ENCODE measurements at places on chromosomes 1 and 21. TPM values are rescaled to one million over a fixed set of nuclear protein-coding genes. Genes with fewer than 3 reads are reported as not detected.

DNA sequence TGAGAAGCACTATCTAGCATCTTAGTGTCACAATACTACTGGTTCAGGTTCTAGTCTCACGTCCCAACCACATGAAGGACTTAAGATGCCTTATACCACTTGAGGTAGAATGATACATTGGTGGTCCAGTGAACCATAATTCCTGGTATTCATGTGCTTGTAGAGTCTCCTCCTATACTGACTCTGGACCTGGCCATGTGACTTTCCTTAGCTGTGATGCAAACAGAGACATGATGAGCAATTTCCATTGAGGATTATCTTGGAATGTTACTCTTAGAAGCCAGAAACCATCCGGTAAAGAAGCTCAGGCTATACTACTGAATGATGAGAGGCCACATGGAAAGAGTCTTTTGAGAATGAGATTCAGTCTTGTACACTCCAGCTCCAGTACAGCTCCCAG, 105.7 kb downstream of the NME7 start:
- DNase-seq, result no peak

Gene GUCA2B
- not detected for total RNA-seq

DNA sequence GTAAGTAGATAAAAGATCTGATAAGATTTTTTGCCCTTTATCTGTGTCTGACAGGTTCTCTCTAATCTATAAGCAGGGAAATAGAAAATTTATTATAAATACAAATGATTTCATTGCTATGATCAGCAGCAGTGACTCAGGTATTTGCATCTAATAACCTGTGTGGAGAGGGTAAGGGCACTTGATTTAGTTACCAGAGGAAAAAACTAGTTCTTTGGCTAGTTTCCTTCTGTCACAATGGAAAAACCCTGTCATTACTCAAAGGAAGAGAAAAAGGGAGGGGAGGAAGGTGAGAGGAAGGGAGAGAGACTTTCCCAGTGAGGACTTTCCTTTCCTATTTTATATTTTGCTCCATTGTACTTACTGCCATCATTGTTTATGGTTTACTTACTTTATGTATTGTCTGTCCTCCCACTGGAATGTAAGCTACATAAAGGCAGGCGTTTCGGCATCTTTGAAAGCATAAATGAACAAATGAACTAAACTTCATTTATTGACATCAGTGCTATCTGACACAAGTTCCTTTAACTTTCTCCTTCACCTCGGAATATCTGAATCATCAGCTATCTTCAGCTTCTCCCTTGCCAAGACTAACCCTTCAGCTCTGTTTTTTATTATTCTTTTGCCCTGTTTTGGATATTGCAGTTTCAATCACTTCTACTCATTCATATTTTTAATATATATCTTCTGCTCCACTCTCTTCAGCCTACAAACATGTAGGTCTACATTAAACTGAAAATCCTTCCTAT, 34.9 kb downstream of the WDR3 start:
- DNase-seq, result no peak

- DNase-seq, result peak; percentile 97
Observed at GRCh38 chr1:172356620-172357019, 63.9 kb upstream of the C1orf105 start.

GRCh38 chr1:16425125-16426025, 11.8 kb downstream of the SPATA21 start:
- DNase-seq, result no peak

- no peak for DNase-seq
Observed at GRCh38 chr1:24952413-24952841, 22.4 kb upstream of the RUNX3 start.

- no peak for DNase-seq
Observed at GRCh38 chr1:33898406-33898805, 34.5 kb downstream of the HMGB4 start.

DNA sequence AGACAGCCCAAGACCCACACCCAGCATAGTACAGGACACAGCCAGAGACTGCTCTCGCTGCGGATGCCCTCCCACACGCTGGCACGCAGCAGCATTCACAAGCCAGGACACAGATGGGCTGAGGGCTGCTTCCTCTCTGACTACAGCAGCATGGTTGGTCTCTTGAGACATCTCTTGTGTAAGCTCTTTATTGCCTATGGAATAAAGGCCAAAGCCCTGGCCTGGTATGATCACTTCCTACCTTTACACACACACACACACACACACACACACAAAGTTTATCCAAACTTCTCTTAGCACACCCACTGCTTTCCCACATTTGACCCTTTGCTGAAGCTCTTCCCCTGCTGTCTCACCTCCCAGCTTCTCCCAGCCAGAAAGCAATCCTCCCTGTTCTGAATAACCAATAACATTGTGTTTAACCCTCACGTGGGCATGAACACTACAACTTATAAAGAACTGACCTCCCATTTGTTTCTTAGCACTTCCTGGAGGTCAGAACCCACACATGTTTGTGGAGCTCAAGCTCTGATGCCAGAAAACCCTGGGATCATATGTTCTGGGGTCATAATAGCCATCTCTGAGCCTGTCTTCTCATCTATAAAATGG, 1.2 kb upstream of the LUZP1 start:
- DNase-seq, result peak; percentile 95

DNA sequence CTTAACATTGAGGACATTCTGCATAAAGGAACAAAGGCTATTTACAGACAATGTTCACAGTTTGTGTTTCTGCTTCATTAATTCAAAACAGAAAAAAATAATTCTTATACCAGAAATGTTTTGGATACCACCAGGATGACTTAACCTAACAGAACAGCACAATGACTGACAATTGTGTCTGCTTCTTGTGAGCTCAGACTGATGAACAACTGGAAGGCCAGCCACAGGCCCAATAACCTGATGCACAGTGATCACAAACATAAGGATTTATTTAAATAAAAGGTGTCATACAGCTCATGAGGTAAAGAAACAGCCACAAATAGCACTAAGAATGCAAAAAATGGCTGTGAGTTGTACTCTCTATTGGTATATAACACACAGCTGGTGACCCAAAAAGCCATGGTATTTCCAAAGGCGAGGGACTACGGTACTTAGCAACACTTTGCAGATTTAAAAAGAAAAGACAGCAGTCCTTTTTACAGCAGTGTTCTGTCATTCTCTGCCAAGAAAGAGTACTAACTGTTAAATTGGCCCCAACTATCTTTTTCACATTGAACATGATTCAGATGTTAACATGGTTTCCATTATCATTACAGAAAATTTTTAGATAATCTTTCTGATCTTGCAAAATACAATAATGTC, 32.1 kb upstream of the DDAH1 start:
- no peak for DNase-seq

DNA sequence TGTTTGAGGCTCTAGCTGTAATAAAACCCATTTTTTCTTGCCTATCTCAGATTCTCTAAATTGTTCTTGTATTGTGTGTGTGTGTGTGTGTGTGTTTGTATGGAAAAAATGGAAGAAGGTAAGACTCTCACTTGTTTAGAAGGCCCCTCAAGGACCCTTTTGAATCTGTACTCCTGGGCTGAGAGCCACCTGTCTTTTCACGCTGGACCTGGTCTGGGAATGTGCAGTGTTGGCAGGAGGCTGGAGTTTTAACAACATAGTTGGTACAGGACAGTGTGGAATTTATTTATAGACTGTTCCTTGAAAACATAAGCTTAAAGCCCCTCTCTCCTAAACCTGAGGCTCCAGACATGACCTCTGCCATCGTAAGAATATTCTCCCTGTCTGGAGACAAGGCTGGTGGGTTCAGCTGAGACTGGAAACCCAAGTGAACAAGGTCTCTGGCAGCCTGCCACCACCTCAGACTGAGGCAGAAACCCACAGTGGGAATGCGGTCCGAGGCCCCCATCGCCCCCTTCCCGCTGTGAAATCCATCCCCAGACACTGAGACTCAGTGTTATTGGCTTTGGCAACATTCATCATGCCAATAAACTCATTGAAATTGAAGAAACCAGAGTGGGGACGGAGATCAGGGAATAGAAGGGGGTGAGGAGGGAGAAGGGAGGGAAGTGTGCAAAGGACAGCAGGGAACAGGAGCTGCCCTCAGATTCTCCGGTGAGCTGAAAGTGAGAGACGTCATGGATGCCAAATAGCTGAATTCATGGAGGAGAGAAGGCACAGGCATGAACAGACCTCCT, 24.6 kb upstream of the PLXNA2 start:
- DNase-seq, result no peak

- DNase-seq, result peak; percentile 88
Observed at GRCh38 chr1:41493117-41493536, 8.6 kb upstream of the EDN2 start.

DNA sequence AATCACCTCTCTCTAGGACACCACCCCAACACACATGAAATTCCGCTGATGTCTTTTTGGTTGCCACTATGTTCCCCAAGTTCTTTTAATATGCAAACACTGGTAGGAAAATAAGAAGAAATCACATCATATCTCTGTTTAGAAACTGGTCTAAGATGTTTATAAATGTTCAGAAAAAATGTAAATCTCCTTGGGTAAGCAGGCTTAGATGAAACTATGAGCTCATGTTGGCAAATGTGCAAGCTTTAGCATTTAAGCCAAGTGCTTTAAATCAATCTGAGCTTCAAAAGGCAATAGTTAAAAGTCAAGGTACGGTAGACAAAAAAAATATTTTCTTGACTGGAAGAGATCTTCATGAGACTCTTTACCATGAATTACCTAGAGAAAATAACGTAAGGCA, 25.2 kb upstream of the SLAMF9 start:
- DNase-seq, result peak; percentile 47

Gene HSD11B1
- total RNA-seq, result 21.6 TPM

DNA sequence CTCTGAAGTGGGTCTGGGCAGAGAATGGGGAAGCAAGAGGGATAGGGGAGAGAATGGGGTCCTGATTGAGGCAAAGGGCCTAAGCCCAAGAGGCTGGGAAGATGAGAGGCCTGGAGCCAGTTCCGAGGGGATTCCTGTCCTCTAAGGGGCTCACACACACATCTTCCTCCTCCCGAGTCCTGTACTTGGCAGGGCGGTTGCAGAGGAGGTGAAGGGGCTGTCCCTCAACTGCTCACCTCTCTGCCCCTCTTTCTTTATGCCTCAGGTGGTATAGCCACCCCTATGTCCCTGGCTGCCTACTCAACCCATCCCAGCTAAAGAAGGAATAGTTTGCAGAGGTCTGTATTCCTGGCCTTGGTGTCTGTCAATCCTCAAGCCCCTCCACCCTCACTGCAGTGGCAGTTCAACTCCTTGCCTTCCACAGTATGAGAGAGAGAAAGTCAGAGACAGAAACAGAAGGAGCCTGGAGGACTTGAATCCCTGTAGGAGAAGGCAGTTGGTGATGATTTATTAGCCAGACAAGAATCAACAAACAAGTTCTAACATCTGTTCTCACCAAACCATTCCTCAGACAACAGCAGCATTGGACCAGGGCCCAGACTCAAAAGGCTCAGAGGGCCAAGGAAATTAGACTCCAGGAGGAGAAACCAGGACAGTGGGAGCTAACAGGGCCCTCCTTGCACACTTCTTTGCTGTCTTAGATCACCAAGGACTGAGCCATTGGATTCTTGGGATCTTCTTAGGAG, 10.7 kb downstream of the SH2D2A start:
- peak; percentile 98 for DNase-seq

GRCh38 chr1:28115267-28115666, 26.9 kb upstream of the EYA3 start:
- DNase-seq, result peak; percentile 84

Gene CD160
- total RNA-seq, result under 0.01 TPM

GRCh38 chr1:201385299-201385891, 7.9 kb upstream of the TNNT2 start:
- peak; percentile 14 for DNase-seq

Gene ARV1
- 19.0 TPM for total RNA-seq

DNA sequence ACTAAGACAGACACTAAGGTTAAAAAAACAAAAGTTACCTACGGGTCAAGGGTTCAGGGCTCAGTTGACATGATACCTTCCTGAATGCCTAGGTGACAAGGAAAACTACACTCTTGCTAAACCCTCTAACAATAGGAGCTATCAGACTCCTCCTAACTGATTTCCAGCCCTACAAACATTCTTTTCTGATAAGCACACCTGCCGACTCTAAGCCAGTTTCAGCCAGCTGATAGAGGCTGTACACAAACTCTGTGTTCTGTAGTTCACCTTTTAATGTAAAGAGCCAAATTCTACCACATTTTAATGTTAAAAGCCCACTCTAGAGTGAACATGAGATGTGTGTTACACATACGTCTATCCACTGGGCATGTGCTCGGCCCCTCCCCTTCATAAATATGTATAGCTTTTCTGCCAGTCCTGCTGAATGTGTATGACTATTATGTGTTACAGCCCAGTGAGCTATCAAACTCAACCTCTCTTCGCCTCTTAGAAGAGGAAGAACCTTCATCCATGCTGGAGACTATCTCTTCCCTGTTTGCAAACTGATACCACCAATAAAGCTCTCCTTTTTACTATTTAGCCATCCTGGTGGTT, 40.0 kb upstream of the FAM163A start:
- DNase-seq, result no peak

- DNase-seq, result no peak
Observed at GRCh38 chr1:11383553-11384169, 95.3 kb upstream of the DISP3 start.

Gene GBP7
- not detected for total RNA-seq

DNA sequence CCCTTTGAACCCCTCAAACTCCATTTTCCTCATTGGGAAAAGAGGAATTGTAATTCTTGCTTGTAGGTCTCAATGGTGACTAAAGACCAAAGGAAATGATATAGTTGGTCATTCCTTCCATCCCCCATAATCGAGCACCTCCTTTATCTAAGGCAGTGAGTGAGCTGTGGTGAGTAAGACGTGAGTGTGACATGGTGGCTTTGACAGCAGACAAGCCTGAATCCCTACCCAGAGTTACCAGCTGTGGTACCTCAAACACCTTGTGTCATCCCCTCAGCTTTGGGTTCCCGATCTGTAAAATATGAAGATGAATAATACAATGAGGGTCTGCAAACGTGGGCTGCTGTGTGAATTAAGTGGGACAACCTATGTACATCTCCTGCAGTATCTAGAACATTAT, 8.4 kb downstream of the TRAF5 start:
- no peak for DNase-seq

Gene PRELP
- under 0.01 TPM for total RNA-seq

Gene CFH
- 28.3 TPM for total RNA-seq

Gene CYP4Z1
- not detected for total RNA-seq

DNA sequence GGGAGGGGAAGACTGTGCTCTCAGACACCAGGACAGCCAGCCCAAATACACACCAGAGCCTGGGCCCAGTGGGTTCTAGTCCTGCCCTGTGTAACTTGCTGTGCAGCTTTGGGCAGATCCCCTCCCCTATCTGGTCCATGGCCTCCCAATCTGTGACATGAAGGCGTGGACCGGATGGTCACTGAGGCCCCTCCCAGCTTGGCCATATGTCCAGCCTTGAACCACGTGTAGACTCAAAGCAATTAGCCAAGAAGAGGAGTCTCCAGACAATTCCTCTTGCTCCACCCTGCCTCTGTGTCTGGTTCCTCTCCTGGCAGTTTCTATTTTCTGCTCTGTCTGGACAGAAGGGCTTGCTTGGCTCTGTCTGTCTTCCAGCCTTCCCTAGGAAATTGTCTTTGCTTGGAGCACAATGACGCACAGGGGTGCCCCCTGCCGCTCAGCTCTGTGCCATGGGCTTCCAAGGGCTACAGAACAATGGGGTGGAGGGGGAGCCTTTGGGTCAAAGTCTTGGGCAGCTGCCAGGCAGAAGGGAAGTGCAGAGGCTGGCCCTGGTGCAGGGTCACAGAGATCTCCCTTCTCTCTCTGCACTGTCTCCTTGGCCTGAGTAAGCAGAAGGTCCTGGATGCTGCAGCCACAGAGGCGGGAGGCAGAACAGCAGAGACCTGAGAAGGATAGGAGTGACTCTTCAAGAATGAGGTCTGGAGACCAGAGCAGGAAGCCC, 66.1 kb downstream of the TENT5C start:
- peak; percentile 55 for DNase-seq

Gene DCST1
- not detected for total RNA-seq
